GM13977 (cell line): ENCODE measurements at places on chromosomes 2 and 18.
A peak's percentile ranks its signal among the peaks of the same experiment; 100 is the strongest.

- peak; percentile 54 for DNase-seq
Measured at GRCh38 chr2:60498816-60499429, 54.5 kb downstream of the BCL11A start.

GRCh38 chr18:26476697-26477096 lies 71.7 kb downstream of the KCTD1 start:
- DNase-seq: no peak

GRCh38 chr2:237682151-237682550 lies 54.8 kb downstream of the LRRFIP1 start:
- DNase-seq: no peak

- no peak for DNase-seq
Measured at GRCh38 chr18:23867006-23867405, 147.5 kb upstream of the TTC39C start.

DNA sequence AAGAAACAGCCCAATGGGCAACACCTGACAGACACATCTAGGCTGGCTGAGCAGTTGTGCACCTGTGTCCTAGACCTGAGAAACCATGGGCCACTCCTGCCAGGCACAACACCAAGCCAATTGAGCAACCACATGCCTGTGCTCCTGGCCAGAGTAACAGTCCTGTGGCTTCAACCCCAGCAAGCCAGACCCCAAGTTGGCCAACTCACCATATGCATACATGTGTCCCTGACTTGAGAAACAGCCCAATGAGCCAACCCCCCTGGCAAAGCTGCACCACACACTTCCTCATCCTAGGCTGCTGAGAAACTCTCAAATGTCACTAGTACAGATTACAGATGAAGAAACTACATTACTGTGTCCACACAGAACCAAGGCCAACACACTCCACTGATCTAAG lies 36.6 kb downstream of the USP34 start:
- no peak for DNase-seq

DNA sequence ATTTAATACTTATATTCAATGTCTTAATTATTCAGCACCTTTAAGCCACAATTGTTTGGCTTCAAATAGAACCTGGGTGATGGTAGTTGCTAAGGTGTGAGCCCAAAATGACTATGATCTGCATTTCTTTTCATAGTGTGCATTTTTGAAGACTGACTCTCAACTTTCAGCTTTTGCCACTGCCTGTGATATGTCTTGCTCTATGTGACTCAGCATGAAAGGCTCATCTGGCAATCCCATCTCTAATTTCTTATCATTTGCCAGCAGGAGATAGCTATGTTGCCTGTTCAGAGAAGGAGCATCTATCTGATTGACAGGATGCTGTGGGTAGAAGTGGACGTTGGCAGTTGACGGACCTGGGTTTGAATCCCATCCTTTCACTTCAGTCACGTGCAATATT lies 34.5 kb upstream of the CCDC93 start:
- DNase-seq: no peak

DNA sequence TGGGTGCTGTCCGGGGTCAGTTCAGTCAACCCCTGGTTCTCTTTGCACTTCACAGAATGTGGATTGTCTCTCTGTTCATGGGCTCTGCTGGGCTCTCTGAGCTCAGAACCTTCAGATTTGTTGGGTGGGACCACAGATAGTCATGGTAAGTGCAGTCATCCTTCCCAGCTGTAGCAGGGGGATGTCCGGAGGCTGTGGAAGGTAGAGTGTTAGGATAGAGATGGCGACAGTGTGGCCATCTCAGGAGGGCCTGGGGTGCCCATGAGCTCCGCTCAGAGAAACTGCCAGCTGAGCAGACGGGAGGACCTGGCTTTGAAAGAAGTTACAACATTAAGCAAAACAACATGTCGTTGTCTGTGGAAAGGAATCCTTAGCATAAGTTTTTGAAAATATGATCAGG lies 149.8 kb downstream of the FAM210A start:
- DNase-seq: no peak

DNA sequence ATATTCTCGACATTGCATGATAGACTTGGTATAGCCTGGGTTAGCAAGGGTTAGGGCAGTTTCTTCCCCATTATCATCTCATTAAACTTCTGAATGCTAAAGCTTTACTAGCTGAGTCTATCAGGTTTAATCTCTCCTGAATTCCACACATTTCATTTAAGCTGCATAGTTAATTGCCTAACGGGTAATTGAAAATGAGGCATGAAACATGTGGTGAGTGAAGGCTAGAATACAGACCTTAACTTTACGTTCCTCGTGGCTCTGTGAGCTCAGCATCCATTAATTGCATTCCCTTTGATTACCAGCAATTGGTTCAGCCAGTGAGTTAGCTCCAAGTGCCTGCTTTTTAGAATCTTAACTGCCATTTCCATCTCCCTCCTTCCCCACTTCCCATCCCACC lies 126.5 kb upstream of the MEX3C start:
- DNase-seq: no peak

DNA sequence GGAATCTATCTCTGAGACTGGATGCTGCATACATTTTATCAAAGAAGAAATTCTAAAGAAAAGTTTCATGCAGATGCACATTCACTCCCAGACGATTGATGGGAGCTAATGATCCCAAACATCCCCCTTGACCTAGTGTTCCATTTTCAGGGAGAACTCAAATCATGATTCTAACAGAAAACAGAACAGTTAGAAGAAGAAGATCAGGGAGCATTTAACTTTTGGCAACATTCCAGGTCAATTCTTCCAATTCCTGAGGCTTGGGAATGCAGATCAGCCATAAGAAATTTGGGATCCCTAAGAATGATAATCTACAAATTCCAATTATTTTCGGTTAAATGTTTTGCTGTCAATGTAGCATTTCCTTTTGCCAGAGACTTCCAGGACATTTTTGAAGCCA lies 96.6 kb downstream of the CPO start:
- no peak for DNase-seq

GRCh38 chr18:3450012-3450798 lies at the start of gene TGIF1:
Gene TGIF1, plus strand, starts transcription at chr18:3450172. Its CDS starts 318 bp downstream, at chr18:3450490.
- peak; percentile 40 for DNase-seq
